ENCODE measurements at places on chromosomes 5 and 9.
A peak's percentile ranks its signal among the peaks of the same experiment; 100 is the strongest.

DNA sequence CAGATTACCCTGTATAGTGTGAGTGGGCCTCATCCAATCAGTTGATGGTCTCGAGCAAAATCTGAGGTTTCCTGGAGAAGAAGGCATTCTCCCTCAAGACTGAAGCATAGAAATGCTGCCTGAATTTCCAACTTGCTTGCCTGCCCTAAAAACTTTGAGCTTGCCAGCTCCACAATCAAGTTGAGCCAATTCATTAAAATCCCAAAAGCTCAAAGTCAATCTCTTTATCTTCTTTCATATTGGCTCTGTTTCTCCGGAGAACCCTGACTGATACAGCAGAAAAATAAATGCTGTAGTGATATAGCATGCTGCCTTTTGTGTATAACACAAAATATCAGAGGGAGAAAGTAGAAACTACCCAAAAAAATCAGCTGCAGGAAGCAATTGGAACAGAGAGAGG, 72.5 kb upstream of the NMUR2 start:
- DNase-seq = no peak

DNA sequence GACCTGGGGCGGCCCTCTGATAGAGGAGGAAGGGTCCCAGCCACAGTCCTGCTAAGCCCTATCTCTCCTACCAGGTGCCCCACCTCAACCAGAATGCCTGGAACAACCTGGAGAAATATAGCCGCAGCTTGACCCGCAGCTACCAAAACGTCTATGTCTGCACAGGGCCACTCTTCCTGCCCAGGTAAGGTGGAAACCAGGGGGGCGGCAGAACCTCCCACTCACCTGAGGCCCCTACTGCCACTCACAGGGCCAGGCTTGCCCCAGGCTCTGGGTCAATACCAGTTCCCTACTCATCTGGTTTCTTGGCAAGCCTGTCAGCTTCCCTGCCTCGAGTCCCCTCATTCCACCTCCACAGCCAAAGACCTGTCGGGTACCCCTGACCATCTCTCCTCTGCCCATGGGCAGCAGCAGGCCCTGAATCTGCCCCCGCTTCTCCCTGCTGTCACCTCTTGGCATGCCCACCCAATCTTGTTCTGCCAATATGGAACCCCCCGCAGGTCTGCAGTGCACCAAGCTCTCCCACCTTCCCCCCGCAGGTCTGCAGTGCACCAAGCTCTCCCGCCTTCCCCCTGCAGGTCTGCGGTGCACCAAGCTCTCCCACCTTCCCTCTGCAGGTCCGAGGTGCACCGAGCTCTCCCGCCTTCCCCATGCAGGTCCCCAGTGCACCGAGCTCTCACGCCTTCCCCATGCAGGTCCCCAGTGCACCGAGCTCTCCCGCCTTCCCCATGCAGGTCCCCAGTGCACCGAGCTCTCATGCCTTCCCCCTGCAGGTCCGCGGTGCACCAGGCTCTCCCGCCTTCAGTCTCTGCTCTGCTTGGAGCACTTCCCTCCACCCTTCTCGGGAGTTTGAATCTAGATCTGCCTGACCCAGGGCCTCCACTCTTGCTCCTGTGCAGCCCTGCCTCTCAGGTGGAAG, 2.6 kb downstream of the ENDOG start:
- DNase-seq = no peak

- no peak for DNase-seq
Observed at GRCh38 chr5:17238521-17239041, 21.1 kb downstream of the BASP1 start.

- no peak for DNase-seq
Observed at GRCh38 chr5:139634541-139634940, 13.6 kb upstream of the CXXC5 start.

DNA sequence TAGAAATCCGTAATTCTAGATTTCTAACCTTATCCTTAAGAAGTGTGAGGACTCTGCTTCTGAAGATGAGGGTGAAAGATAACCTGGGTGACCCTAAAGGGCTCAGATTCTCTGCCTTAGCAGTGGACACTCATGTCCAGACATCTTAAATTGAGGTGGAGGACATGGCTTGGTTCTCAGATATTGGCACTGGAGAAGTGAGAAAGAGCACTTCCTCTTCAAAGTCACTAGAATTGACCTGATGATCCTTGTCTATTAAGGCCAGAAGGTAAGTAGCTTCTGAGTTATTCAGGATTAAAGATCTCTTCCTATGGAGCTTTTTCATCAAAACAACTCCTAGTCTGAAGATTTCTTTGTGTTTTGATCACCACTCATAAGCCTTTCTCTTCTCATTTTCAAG, 54.8 kb downstream of the C9 start:
- DNase-seq = no peak

GRCh38 chr5:144121577-144121976, 48.9 kb downstream of the YIPF5 start:
- no peak for DNase-seq

GRCh38 chr5:164532235-164532900, 1026.9 kb downstream of the MAT2B start:
- no peak for DNase-seq

DNA sequence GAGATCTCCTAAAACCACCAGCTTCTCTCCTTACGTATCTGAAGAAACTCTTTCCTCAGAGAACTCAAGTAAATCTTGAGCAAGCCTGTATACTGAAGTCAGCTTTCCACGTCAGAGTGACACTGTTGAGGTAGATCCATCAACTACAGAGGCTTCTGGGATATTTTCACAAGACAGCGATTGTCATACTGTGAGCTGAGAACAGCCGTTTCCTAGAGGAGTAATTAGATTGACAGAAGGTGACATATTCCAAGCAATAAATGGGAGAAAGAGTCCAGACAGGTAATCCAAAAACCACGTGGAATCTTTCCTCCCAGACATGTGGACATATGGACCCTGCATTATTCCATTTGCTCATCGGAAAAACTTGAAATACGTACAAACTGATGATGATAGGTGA, 117.2 kb downstream of the MEF2C start:
- no peak for DNase-seq

- peak; percentile 27 for DNase-seq
Observed at GRCh38 chr5:175887463-175887862, 16.1 kb downstream of the CPLX2 start.

DNA sequence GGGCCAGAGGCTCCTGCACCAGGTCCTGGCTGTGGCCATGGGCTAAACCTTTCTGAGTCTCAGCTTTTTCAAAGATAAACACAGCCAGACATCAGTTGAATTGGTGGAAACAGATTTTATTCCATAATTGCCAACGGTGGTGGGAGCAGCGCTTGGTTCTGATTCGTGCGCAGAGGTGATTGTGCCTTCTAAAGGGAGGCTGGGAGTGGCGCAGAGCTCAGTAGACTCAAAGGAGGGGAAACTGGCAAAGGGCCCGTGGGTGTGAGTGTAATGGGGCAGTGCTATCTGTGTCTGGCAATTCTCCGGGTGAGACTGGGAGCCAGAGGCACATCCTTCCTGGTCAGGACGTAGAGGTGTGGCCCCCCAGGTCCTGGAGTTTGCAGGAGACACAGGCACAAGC, 169.4 kb upstream of the PPP1R26 start:
- DNase-seq = no peak

- no peak for DNase-seq
Observed at GRCh38 chr5:143031781-143032580, 261.8 kb downstream of the ARHGAP26 start.

DNA sequence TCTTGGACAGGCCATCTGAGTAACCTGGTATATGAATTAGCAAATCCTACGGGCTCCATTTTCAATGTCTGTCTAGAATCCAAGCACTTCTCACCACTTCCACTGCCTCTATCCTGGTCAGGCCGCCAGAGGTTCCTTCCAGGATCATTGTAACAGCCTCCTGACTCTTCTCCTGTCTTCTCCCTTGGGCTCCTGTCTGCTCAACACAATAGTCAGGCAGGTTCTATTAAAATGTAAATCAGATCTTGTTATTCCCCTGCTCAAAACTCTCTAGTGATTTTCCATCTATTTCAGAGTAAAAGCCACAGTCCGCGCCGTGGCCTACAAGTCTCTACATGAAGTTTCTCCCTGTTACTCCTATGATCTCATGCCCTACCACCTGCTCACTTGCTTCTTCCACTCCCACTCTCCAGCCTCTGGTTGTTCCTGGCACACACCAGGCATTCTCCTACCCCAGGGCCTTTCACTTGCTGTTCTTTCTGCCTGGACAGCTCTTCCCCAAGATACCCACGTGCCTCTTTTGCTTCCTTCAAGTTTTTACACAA, 21.7 kb downstream of the ZNF366 start:
- peak; percentile 35 for DNase-seq

DNA sequence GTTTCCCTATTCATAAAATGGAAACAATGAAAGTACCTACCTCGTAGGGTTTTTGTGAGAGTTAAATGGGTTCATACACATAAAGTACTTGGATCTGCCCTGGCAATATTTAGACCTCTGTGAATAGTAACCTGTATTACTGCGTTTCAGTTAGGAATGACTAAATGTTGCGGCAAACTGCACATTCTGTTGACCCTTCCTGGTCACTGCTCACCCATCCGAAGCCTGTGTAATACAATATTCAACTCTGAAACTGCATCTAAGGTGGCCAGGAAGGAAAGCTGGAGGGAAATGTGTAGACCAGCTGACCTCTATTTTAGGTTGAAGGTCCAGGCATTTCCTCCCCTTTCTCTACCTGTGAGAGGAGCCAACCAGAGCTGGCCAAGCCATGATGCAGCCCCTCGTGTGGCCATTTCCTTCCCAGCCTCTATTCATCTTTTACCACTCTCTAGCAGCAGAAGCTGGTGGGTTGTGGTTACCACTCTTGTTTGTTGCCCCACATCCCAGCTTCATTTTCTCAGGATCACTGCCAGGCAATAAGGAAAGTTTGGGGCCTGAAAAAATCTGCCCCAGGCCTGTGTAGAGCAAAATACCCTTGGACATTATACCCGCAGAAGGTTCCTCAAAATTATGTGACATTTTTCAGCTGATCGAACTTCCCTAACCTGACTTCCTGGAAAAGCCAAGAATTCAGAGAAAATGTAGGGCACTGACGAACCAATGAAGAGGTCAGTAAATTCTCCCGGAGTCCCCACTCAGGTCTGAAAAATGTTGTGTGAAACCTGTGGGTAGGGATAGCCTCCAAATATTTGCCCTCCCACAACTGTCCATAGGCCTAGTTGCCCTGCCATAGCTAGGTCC, 20.5 kb upstream of the PDCD1LG2 start:
- DNase-seq = no peak

GRCh38 chr9:96040591-96041461, 165.3 kb downstream of the ERCC6L2 start:
- DNase-seq = no peak

- no peak for DNase-seq
Observed at GRCh38 chr9:34663303-34663605, 797 bp upstream of the CCL27 start.

DNA sequence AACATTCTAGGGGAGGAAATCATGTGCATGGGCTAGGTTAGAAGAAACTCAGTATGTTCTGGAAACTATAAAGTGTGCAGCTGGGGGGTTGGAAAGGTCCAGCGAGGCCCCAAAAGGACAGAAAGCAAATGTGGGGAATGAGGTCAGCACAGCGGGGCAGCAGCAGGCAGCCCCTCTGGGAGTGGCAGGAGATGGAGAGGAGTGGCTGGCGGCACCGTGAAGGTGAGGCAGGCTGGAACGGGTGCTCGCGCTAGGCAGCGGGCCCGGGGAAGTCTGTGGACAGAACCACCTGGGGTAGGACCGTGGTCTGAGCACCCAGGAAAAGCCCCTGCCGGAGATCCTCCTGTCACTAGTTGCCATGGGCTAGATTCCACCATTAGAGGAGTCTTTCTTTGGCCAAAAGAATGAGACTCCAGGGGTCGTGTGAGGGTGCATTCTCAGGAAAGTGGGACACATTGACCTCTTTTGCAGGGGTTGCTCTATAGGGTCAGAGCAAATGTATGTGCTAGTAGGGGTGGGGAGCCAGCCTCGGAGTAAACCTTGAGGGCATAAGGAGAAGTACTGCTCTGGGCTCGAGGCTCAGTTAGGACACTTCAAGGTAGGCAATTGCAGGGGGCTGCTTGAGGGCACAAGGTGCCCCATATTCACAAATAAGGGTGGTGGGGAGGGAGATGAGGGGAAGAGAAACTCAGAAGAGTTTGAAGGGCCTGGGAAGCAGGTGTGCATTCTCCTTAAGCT, 61.2 kb downstream of the IL6ST start:
- no peak for DNase-seq

- DNase-seq = no peak
Observed at GRCh38 chr9:98575379-98576346, 133.1 kb downstream of the GABBR2 start.

DNA sequence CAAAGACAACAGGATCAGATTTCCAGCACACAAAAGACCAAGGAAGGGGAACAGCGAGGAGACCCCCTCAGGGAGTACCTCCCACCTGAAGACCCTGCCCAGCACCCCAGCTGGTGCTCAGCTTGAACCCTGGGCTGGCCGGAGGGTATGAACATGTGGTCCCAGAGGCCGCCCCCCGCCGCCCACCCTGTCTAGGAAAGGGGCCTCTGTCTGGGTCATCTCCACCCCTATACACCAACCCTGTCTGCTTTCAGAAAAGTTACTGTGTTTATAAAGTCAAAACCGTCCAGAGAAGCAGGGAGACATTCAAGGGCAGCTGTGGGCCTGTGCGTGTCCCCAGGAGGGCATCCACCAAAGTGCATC, 72.2 kb downstream of the ADAMTS2 start:
- DNase-seq = no peak

DNA sequence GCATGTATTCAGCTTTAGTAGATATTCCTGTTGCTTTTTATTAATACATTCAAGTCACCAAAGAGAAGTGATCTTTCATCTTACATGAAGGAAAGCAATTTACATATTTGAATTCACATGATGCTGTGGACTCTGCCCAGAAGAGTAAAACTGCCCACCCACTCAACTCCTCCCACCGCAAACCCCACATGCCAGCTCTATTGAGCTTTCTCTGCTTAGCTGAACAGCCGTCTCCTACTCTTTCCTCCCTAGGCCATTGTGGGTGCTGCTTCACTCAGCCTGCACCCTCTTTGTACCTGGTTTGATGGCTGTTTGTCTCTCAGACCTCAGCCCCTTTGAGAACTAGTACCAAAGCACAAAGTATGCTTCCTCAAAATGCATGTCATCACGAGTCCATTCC, 48.4 kb upstream of the MAP3K1 start:
- no peak for DNase-seq
